SW480 (cell line): ENCODE measurements at places on chromosomes 7 and 10.

- DNase-seq = no peak
Measured at GRCh38 chr10:121157998-121158397, 306.8 kb downstream of the WDR11 start.

GRCh38 chr10:49760789-49761188 is 1.3 kb downstream of the OGDHL start:
- DNase-seq = no peak

DNA sequence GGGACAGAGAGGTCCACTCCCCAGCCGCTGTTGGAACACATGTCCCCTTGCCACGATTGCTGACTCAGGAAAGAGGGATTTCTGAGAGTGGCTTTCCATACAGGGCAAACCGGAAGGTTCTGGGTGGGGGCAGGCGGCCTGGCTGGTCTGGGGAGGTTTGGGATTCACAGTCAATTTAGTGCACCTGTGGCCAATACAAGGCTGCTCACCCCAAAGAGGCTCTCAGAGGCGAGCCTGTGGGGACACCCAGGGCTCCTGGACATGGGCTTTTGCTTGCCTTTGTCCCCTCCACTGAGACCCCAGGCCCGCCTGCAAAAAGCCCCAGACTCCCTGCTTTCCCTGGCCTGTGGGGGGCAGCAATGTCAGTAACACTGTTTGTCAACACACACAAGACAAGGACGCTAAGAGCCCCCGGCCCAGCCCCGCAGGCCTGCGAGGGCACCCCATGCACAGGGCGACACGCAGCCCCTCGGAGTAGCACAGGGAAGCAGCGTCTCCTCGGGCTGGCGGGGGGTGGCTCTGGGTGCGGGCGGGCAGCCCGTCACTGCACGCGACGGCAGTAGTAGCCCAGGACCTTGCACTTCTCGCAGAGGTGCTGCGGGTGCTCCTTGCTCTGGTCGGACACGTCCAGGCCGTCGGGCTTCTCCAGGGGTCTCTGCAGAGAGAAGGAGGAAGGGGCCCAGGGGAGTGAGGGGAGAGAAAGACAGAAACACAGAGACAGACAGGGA is 38.7 kb downstream of the PPIF start:
- no peak for DNase-seq

DNA sequence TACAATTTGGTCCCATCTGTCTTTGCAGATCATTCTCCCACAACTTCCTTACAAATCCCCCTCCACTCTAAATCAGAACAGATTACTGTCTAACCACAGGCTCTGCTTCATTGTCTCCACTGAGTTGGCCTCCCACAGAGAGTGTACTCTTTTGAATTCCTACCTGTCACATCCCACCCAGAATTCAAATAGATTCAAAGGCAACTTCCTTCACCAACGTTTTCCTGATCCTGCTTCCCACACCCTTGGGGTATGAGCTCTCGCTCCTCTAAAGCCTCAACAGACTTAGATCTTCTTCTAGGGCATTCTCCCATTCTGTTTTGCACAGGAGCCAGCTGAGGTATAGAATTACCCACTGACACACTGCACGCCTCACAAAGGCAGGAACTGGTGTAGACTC is 197.8 kb upstream of the CDCA7L start:
- DNase-seq = no peak
